Effector CD4-positive, alpha-beta T cell (primary cell): ENCODE measurements at places on chromosomes 1 and 21.

DNA sequence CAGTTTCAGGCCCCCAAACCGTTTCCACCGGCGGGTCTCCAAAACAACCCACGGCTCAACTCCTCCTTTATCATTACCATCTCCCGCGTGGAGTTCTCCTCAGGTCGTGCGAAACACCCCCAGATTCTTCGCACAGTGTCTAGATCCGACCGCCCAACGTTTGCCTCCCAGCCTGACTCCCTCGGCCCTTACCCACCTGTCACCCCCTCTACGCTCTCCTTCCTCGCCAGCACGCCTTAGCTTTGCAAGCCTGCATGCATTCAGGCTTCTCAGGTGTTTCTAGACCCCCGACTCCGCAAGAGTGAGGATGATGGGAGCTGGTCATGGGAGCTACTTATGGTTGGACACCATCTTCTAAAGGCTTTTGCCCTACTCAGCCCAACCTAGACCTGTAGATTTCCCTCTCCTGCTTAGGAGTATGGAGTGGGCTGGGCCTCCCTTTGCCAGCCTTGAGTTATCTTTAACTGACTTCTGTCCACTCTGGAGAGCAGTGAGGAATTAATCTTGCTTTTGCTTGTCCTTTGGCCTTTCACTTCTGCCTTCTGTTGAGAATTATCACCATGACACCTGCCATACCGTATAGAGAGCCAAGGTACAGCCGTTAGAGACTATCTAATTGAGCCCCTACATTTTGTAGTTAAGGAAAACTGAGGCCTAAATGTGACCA, 865 bp downstream of the ATP5IF1 start:
- DNase-seq, result no peak

GRCh38 chr1:101964708-101965107, 32.0 kb downstream of the OLFM3 start:
- DNase-seq, result no peak

GRCh38 chr1:244732851-244733450, 80.0 kb downstream of the DESI2 start:
- DNase-seq, result no peak

- no peak for DNase-seq
These were observed 1.9 kb downstream of the C1orf162 start for GRCh38 chr1:111475701-111476100.

GRCh38 chr1:45617618-45618017, 6.2 kb downstream of the CCDC17 start:
- no peak for DNase-seq

DNA sequence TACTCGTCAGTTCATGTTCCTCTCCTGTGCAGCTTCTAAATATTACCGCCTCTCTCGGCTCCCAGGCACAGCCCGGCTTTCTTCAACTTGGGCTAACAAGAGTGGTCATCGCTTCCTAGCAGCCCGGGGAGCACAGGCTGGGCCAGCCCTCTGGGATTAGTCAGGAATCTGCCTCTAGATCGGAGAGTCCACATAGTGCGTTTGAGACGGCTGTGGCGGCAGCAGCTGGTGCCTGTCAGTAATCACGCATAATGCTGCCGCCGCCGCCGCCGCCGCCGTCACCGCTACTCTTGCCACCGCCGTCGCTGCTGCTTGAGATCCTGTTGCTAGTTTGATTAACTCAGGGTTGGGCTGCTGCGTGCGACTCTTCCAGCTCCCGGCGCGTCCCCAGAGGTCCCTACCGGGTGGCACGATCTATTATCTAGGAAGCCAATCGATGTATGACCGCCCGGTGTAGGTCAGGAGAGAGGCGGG, at the start of gene RXRG:
Gene RXRG (minus strand): TSS at position 230 of the 474 bp plus-strand sequence. CDS start 233 bp downstream, outside the sequence.
- no peak for DNase-seq

DNA sequence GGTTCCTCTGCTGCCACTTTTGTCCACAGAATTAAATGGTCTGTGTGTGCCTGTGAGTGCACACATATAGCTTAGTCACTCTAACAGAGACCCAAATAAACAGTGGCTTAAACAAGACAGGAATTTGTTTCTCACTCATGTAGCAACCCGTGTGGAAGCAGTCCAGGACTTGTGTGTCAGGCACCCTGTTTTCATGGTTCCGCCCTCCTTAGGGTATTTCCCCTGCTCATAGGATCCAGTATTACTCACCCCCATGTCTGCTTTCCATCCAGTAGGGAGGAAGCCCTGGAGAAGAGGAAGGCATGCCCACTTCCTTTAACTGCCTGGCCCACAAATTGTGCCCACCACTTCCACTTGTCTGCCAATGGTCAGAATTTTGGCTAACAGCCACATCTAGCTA, 41.3 kb upstream of the TACSTD2 start:
- DNase-seq, result no peak

GRCh38 chr1:19882111-19883071, at the start of gene OTUD3:
TSS of gene OTUD3 (plus strand) at chr1:19882395. CDS start at chr1:19882514, 119 bp downstream.
- DNase-seq, result peak; percentile 94

DNA sequence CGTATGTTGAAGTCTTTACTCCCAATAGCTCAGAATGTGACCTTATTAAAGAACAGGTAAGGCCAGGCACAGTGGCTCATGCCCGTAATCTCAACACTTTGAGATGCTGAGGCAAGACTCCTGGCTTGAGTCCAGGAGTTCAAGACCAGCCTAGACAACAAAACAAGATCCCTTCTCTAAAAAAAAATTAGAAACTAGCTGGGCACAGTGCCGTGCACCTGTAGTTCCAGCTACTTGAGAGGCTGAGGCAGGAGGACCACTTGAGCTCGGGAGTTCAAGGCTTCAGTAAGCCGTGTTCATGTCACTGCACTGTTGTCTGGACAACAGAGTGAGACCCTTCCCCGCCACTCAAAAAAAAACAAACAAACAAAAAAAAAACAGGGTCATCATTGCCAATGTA, 171.3 kb downstream of the RERE start:
- DNase-seq, result no peak

DNA sequence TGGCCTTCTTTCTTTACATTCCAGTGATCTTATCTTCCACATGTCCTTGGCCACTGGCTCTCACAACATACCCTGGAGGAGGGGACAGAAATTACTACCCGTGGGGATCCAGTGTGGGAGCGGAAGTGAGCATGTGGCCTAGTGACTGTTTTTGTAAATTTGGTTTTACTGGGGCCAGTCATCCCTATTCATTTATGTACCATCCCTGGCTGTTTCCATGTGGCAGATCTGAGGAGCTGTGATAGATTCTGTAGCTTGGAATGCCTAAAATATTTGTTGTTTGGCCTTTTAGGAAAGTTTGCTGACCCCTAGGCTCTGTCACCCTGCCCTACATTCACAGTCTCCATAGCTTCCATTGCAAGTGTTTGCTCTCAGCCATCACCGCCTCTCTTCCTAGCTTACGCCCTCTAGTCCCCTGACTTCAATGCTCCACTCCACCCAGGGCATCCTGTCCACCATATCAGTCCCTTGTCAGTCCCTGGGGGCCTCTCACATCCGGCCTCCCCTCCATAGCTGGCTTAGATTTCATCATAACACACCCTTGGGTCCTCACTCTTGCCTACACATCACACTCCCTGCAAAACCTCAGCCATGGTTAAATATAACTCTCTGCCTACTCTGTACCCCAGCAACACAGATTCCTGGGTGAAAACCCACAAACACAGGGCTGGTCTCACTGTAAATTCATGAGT, 25.8 kb downstream of the DHCR24 start:
- no peak for DNase-seq

GRCh38 chr21:42162831-42163510, 56.0 kb upstream of the ABCG1 start:
- DNase-seq, result no peak

GRCh38 chr1:200916152-200916551, 21.5 kb downstream of the INAVA start:
- DNase-seq, result no peak

- DNase-seq, result no peak
These were observed 45.8 kb downstream of the CENPF start for GRCh38 chr1:214648801-214649200.

DNA sequence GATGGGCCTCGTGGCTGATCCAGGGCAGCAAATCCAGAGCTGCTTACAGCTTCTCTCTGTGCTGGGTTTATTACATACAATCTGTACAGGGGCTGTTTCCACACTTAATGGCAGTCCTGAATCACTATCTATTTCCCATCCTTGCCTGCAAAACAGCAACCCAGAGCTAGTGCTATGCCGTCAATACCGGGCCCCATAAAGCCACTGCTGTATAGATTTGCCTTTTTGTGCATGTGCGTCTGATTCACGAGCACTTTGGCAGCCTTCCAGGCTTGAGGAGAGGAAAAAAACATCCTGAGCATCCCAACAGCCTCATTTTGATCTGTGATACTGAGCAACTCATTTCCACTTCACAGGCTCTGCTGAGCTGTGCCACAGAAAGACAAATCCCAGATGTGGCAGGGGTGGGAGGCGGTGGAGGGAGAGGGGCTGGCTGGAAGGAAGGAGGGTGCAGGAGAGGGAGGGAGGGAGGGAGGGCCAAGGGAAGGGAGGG, 65.2 kb upstream of the TARBP1 start:
- peak; percentile 6 for DNase-seq

DNA sequence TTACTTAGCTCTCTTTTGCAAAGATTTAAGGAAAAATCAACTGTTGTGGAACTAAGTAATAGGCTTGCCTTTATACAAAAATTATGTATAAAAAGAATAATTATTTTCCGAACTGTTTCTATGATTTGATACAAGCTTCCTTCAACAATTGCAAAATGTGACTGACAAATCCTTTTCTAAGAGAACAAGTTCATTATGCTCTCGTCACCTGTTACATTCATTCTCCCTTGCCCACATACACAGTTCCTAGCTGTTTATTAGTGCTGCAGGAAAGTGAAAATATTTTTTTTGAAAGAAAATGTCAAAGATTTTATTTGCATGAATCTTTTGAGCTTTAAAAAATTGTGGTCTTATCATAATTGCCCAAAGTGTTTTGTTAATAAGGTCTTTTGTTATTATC, 466.2 kb downstream of the USP25 start:
- no peak for DNase-seq

- no peak for DNase-seq
These were observed 113.7 kb downstream of the ZSCAN20 start for GRCh38 chr1:33586106-33586505.

- peak; percentile 64 for DNase-seq
These were observed 59.8 kb upstream of the ACOT11 start for GRCh38 chr1:54488065-54488750.

GRCh38 chr1:192724670-192725069, 84.2 kb upstream of the RGS2 start:
- DNase-seq, result no peak

- no peak for DNase-seq
These were observed 78.5 kb upstream of the RGS4 start for GRCh38 chr1:162990665-162991064.

GRCh38 chr21:15468368-15468767, 261.4 kb upstream of the USP25 start:
- DNase-seq, result no peak

- no peak for DNase-seq
These were observed 105.4 kb downstream of the SPSB1 start for GRCh38 chr1:9397997-9398526.

DNA sequence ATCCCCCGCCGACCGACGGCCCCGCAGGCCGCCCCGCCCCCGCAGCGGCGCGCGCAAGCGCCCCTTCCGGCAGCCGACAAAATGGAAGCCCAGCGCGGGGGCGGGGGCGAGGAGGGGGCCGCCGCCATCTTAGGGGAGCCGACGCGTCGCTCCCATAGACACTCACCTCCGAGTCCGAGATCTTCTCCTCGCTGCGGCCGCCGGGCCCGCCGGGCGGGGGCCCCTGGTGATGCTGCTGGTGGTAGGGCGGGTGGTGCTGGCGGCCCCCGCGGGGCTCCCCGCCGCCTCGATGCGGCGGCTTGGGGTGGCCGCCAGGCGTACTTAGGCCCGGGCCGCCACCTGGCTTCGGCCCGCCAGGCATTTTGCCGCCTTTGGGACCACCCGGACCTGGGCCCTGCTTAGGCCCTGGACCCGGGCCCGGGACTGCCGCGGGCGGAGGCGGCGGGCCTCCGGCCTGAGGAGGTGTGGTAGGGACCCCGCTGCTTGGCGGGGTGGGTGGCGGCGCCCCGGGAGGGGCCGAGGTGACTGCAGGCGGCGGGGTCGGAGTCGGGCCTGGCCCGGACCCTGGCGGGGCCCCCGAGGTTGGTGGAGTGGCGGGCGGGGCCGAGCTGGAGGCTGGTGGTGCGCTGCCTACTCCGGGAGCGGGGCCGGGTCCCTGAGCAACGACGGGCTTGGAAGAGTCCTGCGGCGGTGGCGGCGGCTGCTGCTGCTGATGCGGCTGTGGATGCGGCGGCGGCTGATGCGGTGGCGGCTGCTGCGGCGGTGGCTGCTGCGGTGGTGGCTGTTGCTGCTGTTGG, 691 bp downstream of the SFPQ start:
- peak; percentile 84 for DNase-seq

GRCh38 chr1:14140831-14141401, 440.9 kb downstream of the PRDM2 start:
- no peak for DNase-seq

DNA sequence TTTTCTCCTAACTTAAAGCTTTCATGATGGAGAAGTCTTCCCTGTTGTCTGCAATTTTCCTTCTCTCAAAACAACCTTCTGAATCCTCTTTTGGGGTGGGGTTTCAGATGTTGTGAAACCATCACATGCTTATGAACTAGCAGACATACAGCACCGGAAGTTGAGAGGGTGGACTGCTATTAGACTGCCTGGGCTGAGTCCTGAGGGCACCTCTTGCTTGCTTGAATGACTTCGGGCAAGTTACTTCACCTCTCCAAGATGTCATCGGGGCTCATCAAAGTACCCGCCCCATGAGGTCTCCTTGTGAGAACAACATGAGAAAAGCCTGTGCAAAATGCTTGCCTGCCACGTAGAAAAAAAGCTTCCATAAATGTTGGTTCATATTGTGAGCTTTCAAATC, 89.6 kb downstream of the CCDC185 start:
- no peak for DNase-seq

- DNase-seq, result no peak
These were observed 24.9 kb upstream of the RGS8 start for GRCh38 chr1:182709225-182709764.

GRCh38 chr1:68798071-68798470, 301.2 kb upstream of the DEPDC1 start:
- no peak for DNase-seq

GRCh38 chr1:208269338-208269666, 25.1 kb upstream of the PLXNA2 start:
- DNase-seq, result no peak

DNA sequence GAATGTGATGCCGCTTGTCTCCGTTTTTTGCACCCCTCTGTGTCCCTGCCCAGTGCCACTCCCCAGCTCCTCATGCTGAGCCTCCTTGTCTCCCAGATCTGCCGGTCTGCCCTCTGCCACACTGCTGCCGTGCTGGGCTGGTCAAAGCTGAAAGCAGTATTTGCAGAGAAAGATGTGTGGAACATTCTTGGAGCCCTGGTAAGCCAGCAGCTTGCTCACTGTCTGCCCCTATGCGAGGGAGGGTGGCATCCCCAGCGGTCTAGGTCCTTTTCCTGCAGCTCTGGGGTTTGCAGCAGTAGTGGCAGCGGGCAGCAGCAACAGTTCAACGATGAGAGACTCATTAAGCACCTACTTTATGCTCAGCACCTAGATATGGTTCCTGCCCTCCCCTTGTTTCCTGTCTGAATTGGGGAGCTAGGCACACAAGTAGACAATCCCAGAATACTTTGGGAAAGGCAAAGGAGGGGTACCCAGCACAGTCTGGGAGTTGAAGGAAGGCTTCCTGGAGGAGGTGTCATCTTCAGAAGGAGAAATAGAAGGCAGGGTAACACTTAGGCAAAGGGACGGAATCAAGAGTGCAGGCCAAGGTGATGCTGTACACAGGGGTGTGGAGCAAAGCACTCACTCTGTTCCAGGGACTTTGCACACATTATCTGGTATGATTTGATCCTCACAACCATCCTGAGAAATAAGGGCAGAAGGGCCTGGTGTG, 63.1 kb downstream of the KIF21B start:
- DNase-seq, result no peak

- no peak for DNase-seq
These were observed 748 bp upstream of the FAM78B start for GRCh38 chr1:166167572-166167925.

- DNase-seq, result no peak
These were observed 101.7 kb upstream of the HAO2 start for GRCh38 chr1:119266858-119267257.
